Fibroblast of pulmonary artery (primary cell): ENCODE measurements at places on chromosomes 2 and 18.

GRCh38 chr2:179051250-179051649, 1.3 kb upstream of the CCDC141 start:
- DNase-seq: no peak

- DNase-seq: no peak
These were observed 17.8 kb downstream of the OTOF start for GRCh38 chr2:26459991-26460612.

DNA sequence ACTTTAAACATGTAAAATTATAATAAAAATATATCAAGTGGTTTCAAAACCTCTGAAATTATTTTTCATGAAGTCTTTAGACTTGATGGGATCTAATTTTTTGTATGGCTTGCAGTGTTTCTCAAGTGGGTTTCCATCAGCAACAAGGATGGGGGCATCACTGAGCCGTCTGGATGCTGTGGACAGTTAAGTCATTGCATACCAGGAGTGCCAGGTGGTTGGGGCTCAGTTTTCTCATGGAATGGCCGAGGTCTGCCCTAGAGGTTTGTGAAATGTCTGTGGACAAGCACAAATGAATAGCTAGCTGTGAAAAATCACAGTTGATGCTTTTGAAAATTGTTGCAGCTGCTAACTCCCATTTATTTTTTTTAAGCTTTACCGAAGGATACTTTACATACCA, 1.7 kb downstream of the PRELID3A start:
- DNase-seq: no peak

DNA sequence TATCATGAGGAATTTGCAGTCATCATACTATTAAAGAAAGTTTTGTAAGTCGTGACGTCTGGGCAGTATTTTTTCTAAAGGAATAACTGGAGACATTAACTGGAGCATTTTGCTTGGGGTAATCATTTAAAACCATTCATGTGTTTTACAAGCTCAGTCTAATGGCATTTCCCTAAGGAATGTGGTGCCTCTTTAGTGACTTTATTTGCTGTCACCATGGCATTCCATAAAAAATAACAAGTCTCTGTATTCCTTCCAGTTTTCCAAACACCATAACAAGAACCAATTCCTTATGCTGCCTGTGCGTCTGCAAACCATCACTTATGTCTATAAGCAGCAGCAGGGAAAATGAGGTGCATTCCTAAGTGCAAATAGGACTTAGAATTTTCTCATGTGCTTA, 82.8 kb downstream of the EPB41L3 start:
- no peak for DNase-seq

GRCh38 chr18:70461323-70462077, 172.7 kb downstream of the SOCS6 start:
- no peak for DNase-seq

- no peak for DNase-seq
These were observed 1.8 kb downstream of the BARD1 start for GRCh38 chr2:214807653-214808052.

- DNase-seq: no peak
These were observed 225.1 kb downstream of the ZBTB7C start for GRCh38 chr18:48184118-48184517.

DNA sequence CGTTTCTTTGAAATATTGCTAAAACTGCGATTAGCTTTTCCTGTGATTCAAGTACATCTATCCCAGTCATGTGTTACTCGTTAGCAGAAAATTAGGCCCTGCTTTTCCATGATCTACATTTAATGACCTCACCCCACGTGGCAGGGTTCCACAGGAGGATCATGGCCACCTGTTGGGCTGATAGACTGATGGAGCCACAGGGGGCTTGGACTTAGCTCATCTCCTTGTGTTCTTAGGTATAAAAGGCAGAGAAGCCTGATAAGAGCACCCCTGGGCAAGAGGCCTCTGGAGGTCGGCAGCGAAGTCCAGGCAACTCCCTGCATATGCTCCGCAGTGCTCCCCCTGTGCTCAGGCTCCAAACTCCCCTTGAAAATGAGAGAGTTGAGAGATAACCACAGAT, 12.9 kb downstream of the FZD7 start:
- DNase-seq: no peak

DNA sequence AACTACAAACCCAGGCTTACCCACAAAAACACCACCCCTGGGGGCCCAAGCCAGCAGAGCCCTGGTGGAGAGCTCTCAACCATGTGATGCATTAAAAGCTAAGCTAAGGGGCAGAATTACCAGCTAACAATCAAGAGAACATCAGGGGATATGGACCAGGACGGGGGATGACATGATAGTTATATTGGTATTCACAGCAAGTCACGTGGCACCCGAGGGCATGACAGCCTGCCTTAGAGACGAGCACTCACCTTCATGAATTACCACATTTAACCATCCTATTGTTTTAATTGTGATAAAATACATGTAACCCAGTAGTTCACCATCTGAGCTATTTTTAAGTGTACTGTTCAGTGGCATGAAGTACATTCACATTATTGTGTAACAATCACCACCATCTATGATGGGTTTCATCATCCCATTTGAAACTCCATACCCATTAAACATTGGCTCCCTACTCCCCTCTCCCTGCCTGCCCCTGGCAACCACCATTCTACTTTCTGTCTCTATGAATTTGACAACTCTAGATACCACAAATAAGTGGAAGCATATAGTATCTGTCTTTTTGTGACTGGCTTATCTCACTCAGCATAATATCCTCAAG, 245.6 kb downstream of the ANAPC1 start:
- DNase-seq: no peak

DNA sequence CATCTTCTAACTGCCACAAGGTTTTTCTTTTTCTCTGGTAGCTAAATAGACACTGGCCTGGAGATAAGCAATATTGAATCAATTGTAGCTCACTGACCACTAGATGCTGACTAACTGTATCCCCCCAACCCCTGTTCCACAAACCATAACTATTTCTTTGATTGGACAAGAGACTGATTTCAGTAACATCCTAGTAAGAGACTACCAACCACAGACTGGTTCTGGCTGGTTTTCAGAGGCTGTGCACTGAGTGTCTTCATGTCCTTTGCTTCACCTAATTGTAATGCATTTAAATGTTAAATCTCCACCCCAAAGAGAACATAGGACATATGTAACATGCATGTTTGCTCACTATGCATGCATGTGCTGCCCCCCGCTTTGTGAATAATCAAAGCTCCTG, 3.2 kb upstream of the AAK1 start:
- DNase-seq: no peak

DNA sequence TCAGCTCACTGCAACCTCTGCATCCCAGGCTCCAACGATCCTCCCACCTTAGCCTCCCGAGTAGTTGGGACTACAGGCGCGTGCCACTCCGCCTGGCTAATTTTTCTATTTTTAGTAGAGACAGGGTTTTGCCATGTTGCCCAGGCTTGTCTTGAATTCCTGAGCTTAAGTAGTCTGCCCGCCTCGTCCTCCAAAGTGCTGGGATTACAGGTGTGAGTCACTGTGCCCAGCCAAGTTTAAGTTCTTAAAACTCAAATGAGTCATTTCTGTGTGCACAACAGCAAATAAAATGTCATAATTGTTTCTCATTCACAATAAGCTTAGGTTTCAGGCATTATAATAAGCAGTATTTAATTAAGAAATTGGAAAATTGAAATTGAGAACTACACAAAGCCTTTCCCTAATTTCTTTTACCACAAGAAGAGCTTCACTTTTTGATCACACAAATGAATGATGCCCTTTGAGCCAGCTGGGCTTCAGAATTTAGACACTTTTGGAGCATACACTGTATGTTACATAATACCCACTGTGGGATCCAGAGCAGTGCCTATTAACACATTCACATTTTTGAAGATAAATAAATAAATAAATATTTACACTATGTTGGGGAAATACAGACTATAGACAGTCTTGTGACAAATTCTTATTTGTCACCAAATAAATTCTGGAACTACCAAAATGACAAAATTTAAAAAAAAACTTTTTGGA, 8.6 kb upstream of the ME2 start:
- DNase-seq: peak; percentile 56

DNA sequence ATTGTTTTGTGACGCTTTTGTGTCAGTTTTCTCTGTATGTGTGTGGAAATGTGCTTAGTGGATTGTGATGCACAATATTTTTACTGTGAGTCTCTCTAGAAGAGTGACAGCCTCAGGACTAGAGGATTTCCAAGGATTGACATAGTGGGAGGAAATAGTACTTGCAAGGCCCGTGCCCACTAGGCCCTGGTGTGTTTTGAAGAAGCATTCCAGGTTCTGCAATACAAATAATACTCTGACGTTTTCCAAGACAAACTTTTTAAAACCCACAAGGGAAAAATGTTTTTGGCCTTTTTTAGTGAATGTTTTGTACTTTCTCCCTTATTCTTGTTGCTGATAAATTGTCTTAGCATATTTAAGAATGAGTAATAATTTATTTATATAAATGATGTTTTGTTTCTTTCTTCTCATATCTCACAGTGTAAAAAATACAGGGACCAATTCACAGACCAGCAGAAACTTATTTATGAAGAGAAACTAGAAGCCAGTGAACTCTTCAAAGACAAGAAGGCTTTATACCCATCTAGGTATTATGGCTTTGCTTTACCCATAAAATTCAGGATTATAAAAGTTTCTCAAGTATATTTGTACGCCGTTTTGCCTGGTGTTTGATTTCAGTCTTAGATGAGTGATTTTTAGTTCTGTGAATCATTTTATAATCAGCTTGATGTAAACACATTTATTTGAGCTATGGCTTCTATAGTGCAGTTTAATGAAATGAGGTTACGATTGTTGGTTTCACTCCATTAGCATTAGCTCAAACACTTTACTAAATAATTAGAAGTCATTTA, 165.6 kb downstream of the MYO1B start:
- no peak for DNase-seq

DNA sequence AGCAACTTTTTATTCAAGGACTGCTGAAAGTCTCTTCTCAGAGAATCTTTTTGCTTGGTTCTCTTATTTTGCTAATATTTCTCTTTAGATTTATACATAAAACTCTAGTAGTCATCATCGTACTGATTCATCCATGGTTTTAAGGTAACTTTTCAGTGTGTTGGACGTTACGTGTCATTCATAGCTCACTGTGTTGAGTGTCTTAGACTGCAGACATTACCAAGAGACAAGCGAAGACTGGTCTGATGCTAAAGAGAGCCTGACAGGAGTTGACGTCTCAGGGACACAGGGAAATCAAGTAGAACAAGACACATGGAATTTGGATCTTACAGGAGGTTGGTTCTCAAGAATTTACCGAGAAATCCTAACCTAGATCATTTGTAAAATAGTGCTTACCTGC, 25.5 kb downstream of the RBM44 start:
- no peak for DNase-seq

DNA sequence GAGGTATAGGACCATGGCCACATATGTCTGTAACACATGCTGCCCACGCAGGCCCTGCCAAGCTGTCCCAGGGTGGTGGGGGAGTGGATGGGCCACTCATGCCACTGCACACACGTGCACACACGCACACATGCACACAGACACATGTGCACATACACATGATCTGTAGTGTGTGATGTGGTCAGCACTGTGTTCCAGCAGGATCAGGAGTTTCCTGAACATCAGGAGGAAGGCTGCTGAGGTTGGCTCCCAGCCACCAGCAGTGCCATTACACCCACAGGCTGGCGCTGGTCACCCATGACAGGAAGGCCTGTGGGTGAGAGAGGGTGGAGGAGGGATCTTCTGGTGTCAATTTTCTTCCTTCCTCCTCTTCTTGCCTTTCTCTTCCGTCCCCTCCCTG, 44.7 kb downstream of the POMC start:
- no peak for DNase-seq

GRCh38 chr2:128978212-128978611, 659.5 kb upstream of the HS6ST1 start:
- DNase-seq: no peak

DNA sequence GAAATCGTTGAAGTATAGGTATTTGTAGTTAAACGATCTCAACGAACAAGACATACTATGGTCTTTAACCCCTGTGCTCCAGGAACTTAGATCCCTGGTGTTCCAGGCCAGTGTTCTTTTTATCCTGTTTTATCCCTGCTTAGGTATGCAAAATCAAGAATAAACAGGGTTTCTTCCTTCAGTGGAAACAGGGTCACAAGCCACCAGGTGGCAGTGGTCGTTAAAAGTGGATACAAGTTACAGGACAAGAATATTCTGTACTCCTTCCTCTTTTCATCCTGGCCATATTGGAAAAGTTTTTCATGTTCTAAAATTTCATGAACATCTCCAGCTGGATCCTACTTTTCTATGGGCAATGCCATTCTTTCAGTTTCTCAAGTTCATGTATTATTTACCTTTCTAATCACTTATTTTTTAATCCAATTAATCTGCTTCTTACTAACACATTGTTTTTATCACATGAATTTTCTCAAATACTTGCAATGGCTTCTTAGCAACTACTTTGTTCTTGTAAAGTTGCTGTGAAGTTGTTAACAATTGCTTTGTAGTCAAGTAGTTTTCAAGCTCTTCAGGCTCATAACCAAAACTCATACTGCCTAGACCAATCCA, 16.4 kb upstream of the HNMT start:
- DNase-seq: peak; percentile 88

GRCh38 chr18:519019-519879, 18.7 kb upstream of the COLEC12 start:
- DNase-seq: peak; percentile 86

DNA sequence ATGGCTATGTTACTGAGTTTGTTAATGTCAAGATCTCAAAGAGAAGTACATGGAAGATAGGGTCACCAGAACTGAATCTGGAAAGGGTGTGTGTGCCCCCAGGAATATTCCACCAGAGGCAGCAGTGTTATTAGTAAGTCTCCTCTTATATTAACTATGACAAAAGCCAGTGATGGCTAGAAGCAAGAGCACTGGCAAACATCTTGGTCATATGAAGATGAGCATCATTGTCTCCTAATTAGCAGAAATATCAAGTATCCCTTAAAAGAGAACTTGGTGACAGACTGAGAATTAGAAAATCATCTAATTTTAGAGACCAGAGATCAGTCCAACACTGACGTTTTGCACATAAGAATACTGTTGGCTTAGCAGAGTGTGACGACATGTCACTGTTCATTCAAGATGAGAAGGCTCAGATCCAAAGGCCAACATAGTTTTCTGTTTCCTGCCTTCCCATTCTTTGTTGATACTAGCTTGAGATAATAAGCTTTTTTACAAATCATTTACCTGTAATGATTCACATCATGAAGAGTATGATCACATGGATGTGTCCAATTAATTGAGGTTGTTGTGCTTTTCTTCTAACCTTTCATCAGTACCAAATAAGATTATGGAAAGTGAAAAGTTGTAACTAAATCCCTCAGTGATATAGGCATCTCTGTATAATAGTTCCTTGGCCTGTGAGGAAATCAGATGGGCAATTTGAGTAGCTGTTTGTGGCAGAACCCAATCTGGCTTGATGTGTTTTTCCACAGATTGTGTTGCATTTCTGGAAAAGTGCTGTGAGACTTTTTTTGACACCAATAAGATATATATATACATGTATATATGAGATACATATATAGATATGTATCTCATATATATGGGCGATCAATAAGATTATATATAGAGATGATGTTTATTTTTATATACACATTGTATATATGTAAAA, 44.5 kb downstream of the MAPRE2 start:
- no peak for DNase-seq

DNA sequence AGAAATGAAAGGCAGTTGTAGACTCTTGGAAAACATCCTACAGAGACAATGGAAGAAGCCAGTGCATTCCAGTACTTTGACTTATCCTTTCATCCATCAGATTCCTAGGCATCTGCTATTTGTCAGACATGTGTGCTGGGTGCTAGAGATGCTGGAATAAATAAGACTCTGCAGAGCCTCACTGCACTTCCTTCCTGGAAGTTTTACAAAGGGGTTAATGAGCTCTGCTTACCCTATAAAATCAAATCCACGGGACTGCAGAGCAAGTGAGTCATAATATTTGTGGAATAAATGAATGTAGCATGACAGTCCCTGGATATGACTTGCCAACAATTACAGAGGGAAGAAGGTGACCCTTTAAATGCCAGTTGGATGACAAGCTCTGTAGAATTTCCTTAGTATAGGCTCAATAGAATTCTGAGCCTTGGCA, 52.7 kb upstream of the NPAS2 start:
- peak; percentile 52 for DNase-seq
